ENCODE measurements at places on chromosomes 3 and 15.

DNA sequence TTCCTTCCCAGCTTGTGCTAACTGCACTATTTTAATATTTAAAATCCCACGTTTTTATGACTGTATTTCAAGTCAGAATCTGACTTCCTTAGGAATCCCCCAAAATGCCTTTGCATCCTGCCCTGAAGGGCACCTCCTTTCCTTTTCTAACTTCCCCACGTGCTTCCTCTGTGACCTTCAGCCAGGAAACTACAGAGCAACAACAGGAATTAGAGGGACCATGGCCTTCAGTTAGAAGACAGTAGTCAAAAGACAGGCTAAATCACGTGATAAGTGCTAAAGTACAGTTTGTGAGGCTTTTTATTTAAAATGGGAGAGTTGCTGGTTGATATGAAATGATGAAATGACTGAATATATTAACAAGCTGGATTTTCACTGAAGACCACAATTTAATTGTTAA is 11.8 kb upstream of the ABHD10 start:
- no peak for DNase-seq

DNA sequence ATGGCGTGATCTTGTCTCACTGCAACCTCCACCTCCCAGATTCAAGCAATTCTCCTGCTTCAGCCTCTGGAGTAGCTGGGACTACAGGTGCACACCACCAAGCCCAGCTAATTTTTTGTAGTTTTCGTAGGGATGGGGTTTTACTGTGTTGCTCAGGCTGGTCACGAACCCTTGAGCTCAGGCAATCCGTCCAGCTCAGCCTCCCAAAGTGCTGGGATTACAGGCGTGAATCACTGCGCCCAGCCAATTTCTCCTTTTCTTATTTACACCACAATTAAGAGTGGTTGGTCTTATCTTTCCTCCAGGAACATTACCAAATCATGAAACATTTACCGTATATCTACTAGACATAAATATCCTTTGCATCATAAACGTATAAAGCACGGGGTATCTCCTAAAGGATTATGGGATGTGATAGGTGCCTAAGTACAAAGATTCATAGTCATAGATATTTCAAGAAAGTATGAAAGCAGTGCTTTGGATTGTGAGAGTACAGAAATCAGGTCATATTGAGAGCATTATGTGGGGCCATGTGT is 194.5 kb downstream of the RBMS3 start:
- DNase-seq = no peak

DNA sequence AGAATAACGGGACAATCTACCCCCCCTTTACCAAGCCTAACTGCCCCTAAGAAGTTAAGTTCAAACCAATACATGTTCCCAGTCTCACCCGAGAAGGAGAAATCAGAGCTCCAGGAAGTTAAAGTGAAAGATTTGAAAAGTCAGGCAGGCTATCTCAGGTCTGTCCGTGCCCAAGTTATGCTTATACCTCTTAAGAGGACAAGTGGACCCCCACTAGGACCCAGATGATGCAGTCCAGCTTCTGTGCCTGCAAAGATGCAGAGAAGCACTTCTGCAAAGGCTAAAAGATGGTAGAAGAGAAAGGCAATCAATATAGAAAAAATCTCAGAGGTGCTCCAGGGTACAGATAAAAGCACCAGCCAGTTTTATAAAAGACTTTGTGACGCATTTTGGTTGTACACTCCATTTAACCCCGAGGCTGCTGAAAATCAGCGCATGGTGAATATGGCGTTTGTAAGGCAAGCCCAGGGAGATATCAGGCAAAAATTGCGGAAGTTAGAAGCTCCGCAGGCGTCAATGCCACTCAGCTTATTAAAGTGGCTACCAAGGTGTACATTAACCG is 9.8 kb upstream of the SLC9C1 start:
- no peak for DNase-seq

DNA sequence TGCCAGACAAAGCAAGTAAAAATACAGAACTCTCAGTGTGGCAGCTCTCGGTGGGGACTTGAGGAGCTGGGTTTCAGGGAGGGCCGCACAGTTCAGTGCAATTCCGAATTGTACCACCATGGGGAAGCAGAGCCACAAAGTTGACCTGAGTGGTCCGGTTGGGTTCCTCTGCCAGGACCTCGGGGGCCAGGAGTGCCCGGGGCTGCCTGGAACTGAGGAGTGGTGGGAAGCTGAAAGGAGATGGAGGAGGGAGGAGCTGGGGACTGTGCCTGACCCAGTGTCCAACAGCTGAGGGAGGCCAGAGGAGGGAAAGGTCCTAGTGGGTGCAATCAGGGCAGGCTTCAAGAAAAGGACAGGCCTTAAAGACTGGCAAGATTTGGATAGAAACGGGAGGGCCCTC is 32.2 kb upstream of the TRH start:
- DNase-seq = no peak

GRCh38 chr3:112124907-112125607 is 8.0 kb downstream of the GCSAM start:
- no peak for DNase-seq

- DNase-seq = no peak
These were observed 61.4 kb downstream of the TTBK2 start for GRCh38 chr15:42858999-42859789.

GRCh38 chr15:85890620-85890980 is 95.9 kb upstream of the KLHL25 start:
- no peak for DNase-seq

DNA sequence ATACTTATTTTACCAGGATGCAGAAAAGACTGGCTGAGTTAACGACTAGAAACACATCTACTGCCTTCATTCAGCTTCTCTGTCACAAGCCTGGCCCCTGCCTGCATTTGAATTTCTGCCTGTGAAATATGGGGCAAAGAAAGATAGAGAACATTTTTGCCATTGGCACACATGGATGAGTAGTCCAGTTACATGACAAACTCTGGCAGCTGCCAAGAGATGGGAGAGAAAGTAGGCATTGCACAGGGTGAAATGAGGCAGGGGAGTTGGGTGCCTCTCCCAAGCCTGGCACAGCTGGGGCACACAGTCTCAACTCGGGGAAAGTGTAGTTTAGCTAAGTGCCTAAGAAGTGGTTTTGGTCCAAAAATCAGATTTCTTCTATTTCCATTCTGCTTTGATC is 24.0 kb downstream of the ANXA2 start:
- DNase-seq = no peak

- no peak for DNase-seq
These were observed 1005.9 kb downstream of the ZPLD1 start for GRCh38 chr3:103440539-103441203.

DNA sequence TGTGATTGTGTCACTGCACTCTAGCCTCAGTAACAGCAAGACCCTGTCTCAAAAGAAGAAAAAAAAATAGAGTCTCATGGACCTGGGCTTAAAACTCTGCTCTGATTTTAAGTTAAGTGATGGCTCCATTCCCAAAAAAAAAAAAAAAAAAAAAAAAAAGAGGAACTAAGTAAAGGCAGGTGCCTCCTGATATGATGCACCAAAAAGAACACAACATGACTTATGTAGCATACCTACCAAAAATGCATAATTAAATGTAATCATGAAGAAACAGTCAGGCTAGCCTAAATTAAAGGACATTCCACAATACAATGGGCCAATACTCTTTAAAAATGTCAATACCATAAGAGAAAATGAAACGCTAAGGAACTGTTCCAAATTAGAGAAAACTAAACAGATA is 5.4 kb upstream of the IREB2 start:
- no peak for DNase-seq

DNA sequence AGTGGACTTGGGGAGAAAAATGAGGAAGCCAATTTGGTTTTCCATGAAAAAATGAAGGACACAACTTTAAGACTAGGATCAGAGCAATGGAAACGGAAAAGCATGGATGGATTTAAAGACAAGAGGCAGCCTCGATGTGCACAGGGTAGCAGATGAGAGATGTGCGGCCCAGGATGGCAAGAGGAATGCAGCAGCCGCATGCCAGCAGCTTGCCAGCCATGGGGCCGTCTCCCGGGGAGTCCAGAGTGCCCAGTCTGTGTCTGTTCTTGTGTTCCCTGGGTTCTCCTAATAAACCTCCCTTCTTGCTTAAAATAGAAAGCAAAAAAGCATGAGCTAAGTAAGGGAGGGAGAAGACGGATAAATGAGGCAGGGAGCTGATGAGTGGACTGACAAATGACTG is 68.0 kb upstream of the IQSEC1 start:
- no peak for DNase-seq

GRCh38 chr15:96312641-96313335 is 17.7 kb upstream of the NR2F2 start:
- DNase-seq = no peak

DNA sequence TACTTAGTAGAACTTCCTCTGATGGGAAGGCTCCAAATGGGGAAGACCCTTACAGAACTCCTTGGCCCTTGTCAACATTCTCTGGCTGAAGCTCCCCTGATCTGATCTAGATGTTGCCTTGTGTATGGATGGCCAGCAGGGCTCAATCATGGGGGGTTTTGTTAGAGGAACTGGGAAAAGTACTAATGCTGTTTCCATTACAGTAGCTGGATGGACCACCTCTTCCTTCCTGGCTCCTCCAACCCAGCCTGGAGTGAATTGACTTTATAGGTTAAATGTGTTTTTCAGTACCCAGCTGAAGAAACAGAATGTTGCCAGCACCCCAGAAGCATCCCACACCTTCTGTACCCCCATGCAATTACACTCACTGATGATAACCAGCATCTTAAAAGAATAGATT is 22.7 kb upstream of the CLEC3B start:
- no peak for DNase-seq

- DNase-seq = no peak
These were observed 13.6 kb downstream of the TMOD3 start for GRCh38 chr15:51842852-51843737.

DNA sequence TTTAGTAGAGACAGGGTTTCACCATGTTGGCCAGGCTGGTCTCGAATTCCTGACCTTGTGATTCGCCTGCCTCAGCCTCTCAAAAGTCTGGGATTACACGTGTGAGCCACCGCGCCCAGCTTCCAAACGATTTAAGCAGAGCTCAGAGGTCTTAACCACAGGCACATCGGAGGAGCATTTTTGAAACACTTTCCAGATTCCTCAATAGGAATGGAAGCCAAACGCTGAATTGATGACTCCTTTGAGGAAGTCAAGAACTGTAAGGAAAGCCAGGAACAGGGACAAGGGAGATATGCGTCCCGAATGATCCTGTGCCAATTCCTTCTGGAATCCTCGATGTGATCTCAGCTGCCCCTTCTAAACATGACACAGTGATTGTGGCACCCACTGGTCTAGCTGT is 40.0 kb downstream of the TRH start:
- DNase-seq = no peak

- DNase-seq = no peak
These were observed 66.9 kb upstream of the PRR20G start for GRCh38 chr3:127354761-127355160.

DNA sequence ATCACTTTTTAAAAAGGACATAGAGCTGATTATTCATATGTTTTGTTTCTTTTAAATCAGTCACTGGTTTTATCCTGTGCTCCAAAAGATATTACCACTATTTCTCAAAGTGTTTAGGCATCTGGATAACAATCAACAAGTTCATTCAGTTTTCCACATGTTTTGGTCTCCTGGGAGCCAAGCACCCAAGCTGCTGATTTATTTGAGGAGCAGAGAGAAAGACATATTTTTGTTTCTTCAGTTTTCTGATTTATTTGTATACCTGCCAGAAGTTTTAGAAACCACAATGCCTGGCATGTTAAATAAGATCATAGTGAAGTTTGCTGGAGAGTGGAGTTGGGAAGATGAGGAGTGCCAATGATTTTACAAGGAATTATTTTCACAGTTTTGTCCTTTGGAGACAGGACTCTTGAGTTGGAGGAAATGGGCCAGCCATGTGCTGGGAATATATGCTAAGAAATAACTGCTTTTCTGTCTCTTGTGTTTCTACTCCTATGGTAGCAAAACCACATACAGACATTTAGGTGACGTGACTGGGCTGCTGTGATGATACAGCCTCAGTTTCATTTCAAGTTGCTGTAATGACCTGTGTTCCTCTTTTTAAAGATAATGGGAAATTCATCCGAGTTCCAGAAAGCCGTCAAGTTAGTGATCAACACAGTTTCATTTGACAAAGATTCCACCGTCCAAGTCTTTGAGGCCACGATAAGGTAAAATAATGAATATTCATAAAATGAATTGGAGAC is 11.7 kb downstream of the EDEM1 start:
- DNase-seq = no peak

- DNase-seq = no peak
These were observed 40.7 kb upstream of the RSL24D1 start for GRCh38 chr15:55237219-55238130.

DNA sequence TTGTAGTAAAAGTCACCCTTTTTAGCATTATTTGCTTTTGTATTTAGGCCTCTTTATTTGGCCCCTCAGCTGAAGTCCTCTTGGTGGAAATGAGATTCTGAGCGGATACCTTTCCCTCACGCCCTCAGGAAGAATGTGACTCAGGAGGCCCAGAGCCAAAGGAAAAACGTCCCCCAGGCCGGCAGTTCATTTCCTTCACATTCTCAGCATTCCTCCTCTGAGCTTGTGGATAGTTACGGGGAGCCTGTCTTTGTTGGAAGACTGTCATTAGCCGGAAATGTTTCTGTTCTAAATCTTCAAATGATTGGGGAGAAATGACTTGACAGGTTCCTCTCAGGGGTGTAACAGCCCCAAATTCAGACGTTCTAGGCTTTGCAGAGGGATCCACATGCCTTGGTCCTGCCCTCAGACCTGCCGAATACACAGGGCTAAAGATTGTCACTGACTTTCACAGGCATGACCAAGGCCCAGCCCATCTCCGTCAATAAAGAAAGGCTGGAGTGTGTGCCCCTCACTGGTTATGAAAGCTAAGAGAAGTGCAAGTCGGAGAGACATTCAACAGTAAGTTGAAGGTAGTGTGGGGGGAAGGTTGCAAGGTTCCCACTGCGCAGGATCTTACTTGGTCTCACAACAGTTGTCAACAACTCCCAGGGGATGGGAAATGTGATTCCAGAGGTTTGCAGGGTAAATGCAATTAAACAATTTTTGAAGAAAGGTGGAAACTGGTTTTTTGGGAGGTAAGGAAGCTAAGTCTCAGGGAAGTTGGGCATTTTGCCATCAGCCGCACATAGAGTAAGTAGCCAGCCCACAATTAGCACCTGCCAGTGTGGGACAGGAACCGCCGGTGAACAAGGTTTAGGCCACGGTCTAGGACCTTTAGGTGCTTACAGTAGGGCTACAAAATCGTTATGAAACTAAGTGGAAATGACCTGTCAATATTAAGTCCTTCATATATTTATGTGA is 39.7 kb upstream of the MYZAP start:
- no peak for DNase-seq

GRCh38 chr15:26634319-26634718 is 138.5 kb downstream of the GABRB3 start:
- DNase-seq = no peak

DNA sequence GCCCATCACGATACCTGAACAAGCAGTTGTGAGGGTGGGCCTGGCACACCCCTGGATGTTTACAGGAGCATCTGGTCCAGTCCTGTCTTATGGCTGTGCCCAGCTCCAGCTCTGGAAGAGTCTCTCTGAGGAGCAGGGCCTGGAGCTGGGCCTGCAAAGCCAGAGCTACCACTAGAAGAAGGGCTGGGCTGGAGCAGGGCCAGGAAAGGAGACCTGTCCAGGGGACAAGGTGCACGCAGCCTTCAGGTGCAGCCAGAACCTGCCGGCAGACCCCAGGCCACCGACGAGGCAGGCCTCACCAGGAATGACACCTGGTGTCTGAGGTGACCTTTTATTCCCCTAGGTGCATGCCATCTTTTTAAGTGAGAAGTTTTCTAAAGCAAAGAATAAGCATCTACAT is 8.4 kb upstream of the BCL2L10 start:
- DNase-seq = no peak

GRCh38 chr3:116246406-116246980 is 198.8 kb downstream of the LSAMP start:
- no peak for DNase-seq
